ENCODE measurements at places on chromosomes 2 and 18. TPM values are rescaled to one million over a fixed set of nuclear protein-coding genes. Genes with fewer than 3 reads are reported as not detected.

Gene APLF
- 11.1 TPM for total RNA-seq

Gene STAT4
- total RNA-seq: 2.3 TPM

Gene CCDC74A
- total RNA-seq: 9.6 TPM

Gene BOLL
- not detected for total RNA-seq

Gene FAM228B
- total RNA-seq: 40.3 TPM

Gene HOXD13
- 34.7 TPM for total RNA-seq

Gene TRIM43
- not detected for total RNA-seq

- no peak for DNase-seq
These were observed 12.9 kb upstream of the MC5R start for GRCh38 chr18:13810950-13811485.

DNA sequence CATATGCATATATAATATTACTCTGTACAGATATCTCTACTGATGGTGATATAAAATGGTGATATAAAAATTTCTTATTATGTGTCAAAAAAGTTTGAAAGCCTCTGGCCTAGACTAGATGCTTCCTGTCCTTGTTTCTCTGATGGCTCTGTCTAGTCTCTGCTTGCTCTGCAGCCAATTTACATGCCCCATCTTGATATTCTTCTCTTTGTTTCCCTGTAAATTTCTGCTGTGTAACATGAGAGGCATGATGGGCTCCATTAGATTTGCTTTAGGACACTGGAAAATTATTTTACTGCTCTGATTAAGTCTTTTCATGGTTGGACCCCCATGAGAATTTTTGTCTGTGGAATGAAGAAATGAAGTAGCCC lies 24.3 kb downstream of the BABAM2 start:
- no peak for DNase-seq

GRCh38 chr2:220374282-220374681 lies 746.9 kb downstream of the SLC4A3 start:
- no peak for DNase-seq

- no peak for DNase-seq
These were observed 83.5 kb downstream of the NCKAP1 start for GRCh38 chr2:182954789-182955188.

DNA sequence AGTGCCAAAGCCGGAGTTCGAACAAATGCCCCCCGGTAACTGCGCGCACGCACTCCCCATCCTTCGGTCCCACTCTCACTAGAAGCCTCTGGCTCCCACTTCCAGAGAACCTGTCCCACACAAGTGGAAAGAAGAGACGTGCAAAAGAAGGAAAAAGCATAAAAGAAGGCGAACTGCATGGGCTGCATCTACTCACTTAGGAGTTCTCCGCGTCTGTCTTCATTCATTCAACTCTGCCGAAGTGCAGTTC lies 312 bp downstream of the NR4A2 start:
- no peak for DNase-seq

GRCh38 chr18:361941-362310 lies 94.1 kb upstream of the THOC1 start:
- DNase-seq: peak; percentile 78

DNA sequence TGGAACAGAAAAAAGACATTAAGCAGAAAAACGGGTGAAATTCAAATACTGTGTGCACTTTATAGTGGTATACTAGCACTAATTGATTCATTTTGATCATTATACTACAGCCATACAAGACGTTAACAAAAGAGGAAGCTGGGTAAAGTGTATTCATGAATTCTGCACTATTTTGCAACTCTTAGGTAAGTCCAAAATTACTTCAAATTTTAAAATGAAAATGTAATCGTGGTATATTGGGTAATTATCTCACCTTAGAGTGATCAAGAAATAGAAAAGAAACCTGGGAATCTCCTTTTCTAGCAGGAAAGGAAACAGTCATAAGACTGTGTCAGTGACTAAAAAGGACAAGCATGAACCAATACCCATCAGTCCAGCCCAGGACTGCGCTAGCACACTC lies 5.4 kb downstream of the TGFBRAP1 start:
- no peak for DNase-seq

- no peak for DNase-seq
These were observed 21.1 kb downstream of the PPP1R1C start for GRCh38 chr2:182006595-182007341.

GRCh38 chr2:182191061-182191460 lies 205.4 kb downstream of the PPP1R1C start:
- no peak for DNase-seq

DNA sequence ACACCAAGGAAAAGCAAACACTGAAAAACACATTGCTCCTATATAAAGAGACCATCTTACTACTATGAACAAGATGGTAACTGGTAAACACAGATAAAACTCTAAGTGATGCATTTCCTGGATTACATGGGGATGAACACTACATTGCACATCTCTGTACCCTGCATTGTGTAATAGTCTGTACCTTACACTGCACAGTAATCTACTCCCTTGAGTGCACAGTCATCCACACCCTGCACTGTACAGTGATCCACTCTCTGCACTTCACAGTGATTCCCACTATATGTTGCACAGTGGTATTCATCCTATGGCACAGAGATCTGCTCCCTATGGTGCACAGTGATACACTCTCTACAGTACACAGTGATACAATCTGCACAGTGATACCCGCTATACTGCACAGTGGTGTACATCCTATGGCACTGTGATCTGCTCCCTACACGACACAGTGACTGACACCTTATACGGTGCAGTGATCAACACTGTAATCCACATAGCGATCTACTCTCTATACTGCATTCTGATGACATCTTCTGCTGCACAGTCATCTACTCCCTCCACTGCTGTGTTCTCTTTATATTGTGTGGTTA lies 462.2 kb upstream of the RGPD4 start:
- no peak for DNase-seq

GRCh38 chr2:168403736-168404135 lies 52.3 kb upstream of the CERS6 start:
- no peak for DNase-seq

DNA sequence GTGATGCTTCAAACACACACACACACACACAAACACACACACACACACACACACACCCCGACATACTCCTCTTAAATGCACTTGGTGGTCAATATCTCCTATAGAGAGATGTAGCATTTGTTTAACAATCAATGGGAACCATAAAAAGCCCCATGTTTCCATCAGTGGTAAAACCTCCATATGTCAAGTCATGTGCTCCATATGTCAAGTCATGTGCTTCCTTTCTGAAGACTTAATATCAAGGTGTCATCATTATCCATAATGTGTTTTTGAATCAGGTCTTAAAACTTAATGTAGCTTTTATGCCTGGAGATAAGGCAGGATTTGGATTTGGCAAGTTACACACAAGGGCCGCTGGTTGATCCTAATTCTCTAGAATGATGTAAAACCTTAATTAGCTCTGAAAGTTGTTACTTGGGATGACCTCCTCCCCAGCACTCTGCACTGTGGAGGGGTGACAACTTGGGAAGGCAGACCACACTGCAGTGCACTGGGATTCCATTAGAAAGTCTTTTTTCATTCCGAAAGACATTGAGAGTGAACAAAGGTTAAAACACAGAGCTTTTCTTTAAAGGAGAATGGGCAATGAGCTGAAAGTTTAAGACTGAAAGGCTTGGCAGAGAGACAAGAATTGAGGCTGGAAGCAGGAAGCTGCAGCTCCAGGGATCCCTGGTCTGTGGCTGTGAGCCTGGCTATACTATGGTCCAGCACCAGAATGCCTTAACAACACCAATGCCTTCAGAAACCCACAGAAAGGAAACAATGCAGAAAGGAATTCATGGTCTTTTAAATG lies 26.4 kb downstream of the ALK start:
- DNase-seq: no peak

DNA sequence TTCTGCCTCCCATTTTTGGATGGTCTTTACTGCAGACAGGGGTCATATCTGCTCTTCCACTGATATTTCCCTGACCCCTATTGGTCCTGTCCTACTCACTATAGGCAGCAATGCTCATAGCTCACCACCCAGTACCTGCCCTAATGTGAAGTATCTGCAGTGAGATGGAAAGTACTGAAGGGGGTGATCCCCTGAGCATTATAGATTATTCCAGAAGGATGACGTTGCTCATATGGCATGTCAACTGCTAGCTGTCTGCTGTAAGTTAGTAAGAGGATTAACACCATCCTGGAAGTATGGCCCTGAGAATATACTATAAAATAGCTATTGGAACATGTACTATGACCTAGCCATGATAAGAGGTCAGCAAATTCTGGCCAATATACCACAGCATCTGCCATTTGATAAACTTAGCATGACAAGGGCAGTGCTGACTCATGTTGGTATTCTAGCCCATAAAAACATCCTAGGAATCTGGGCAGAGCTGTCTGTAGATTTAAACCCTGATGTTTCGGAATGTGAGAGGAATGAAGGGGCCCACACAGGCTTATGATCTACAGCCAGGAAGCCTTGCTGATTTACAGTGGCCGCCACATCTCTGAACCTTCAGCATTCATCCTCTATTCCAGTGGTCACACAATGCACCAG lies 451.4 kb downstream of the TNS1 start:
- no peak for DNase-seq

GRCh38 chr2:199973703-199974102 lies 18.3 kb downstream of the MAIP1 start:
- DNase-seq: no peak

DNA sequence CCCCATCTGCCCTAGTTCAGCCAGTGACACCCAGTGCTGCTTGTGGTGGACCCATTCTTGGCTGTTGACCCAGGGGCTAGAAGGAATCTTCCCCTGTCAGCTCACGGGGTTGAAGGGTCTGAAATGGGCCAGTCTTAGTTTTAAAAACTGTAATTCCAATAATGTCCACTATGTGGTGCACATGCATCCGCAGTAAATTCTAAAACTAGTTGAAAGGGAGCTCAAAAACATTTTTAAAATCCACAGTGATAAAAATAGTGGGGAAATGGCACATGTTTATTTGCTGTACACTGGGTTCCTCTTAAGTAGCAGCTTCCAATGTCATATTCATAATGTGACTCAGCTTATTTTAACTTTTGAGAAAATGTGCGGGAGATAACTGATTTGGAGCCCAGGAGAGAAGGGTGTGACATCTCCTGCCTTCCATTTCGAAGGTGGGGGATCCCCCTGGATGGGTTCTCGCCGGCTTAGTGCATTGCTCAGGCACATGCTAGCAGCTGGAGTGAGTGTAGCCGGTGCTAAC lies 32.8 kb downstream of the GRHL1 start:
- no peak for DNase-seq

DNA sequence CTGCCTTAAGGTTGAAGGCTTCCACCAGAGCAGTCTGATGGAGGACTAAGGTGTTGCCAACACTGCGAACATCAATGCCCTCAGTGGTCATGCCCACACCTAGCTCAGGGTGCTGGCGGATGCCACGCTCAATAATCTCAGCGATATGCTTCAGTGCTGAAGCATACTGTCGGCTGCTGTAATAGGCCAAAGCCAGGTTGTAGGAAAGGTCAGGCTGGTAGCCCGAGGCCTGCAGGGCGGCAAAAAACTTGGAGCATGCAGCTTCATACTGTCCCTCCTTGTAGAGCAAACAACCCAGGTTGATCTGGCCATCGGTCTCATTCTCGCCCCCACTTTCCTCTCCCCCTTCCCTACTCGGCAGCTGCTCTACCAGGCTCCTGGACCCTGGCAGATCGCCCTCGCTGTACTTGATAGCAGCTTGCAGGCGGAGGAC lies 159.4 kb downstream of the AGPS start:
- DNase-seq: peak; percentile 75

GRCh38 chr2:160380000-160380570 lies 113.5 kb downstream of the RBMS1 start:
- no peak for DNase-seq
